ENCODE measurements at places on chromosomes 5 and 9. TPM values are rescaled to one million over a fixed set of nuclear protein-coding genes. Genes with fewer than 3 reads are reported as not detected.

Gene APBA1
- total RNA-seq = under 0.01 TPM

Gene MSANTD3
- 73.1 TPM for total RNA-seq

DNA sequence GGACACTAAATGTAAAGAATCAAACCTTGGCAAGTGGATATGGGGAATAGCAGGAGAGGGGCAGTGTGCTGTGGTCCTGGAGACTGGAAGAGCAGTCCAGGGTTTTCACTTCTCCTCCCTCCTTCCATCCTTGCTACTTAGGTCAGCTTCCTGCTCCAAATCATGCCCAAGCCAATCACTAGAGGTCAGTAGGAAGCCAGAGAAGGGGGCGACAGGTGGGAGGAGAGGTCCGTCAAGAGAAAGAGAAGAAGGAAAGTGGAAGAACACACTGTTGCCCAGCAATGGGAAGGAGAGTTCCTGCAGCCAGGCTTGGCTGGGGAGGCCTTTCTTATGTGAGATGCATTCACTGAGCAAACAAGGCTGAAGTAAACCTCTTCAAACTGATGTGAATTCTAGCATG is 289.6 kb downstream of the DTWD2 start:
- no peak for DNase-seq

DNA sequence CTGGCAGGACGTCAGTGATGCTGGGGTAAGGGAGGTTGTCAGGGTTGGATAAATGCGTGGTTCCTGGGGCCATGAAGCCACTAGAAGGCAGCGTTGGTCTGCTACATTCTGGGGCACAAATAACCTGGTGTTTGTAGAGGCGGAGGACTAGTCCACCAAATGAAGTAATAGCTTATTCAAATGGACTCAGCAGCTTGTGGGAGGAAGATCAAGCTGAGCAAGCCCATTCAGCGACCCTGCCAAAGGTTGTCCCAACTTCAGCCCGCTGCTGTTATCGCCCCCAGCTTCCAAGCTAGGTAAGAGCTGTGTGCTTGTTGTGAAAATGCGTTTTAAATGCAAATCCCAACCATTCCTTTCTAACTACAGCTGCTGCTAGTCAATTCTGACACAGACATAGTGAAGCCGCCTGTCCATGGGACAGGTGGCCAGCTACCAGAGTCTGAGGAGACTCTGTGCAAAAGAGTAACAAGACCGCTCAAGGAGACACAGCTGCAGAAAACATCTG is 7.6 kb upstream of the FAM240B start:
- DNase-seq = peak; percentile 28

GRCh38 chr9:36191290-36191645 is 547 bp downstream of the CLTA start:
- peak; percentile 56 for DNase-seq

Measured in MG63 (cell line).